K562 (cell line): ENCODE measurements at places on chromosomes 5 and 9.
A peak's percentile ranks its signal among the peaks of the same experiment; 100 is the strongest.

GRCh38 chr9:133612816-133613215 is 3.6 kb upstream of the FAM163B start:
- DNase-seq, result no peak

DNA sequence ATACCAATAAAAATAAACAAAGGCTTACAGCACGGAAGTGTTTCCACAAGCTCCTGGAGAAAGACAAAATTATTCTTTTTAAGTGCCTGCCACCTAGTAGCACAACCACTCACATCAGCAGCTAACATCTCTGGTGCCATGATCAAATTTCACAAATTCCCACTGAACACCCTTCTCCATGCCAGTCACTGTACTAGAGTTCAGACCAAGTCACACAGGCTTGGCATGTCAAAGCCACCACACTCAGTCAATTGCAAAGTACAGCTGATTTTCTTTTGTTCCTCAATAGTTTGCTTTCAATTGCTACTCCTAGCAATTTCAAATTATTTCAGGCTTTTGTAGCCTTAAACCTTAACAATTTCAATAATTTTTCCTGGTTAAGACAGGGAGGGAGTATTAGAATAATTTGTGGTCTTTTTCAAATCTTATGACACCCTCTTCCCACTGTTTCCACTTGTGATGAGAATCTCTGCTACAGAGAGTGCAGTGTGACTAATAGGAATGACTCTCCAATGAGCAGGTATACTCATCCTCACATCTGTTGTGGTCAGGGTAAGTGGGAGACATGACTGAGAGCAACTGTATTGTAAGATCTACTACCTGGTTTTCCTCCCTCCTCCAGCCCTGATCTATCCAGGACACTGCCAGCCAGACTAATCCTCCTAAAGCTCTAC is 46.2 kb downstream of the RNF145 start:
- DNase-seq, result no peak

DNA sequence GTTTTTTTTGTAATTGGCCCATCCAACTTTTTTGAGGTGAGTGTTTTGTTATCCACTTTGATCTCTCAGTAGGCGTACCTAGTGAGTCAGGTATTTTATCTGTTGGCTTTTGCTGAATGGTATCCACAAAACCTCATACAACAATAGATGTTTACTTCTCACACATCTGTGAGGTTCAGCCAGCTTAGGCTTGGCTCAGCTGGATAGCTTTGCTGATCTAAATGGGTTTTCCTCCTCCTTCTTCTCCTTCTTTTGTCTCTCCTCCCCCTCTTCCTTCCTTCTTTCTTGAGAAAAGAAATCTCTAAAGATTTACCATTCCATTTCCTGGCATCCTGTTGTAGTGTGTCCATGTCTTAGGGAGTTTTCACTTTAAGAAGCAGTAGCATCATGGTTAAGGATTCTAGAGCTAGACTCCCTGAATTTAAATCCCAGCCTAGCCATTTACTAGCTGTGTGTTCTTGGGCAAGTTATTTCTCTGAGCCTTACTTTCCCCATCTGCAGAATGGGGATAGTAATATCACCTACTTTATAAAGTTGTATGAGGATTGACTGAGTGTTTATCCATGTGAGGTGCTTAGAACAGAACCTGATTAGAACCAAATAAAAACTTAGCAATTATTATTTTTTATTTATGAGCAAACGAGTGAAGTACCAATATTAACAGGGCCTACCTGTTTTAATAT is 126.3 kb downstream of the ARHGAP26 start:
- no peak for DNase-seq

- DNase-seq, result no peak
These were observed 26.6 kb downstream of the MRPL22 start for GRCh38 chr5:154967421-154968024.

DNA sequence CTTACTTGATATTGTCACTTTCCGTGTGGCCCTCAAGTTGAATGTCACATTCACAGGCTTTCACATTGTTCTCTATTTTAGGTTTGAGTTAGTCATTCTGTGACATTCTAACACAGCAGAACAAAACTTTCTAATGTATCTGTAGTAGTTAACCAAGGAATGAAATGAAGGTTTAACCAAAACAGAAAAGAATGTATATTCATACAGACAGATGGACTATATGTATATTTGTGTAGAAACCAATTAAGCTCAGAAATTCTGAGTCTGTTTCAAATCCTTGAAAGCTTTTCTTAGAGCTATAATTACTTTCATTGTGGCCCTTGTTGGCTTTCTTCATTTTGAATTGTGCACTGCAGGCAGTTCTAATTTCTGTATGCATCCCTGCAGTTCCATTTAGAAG is 654.7 kb downstream of the LRRC70 start:
- no peak for DNase-seq

GRCh38 chr9:104280178-104280560 is 186.1 kb downstream of the SMC2 start:
- DNase-seq, result no peak

- peak; percentile 77 for DNase-seq
These were observed 18.0 kb downstream of the ATOX1 start for GRCh38 chr5:151740336-151740942.

DNA sequence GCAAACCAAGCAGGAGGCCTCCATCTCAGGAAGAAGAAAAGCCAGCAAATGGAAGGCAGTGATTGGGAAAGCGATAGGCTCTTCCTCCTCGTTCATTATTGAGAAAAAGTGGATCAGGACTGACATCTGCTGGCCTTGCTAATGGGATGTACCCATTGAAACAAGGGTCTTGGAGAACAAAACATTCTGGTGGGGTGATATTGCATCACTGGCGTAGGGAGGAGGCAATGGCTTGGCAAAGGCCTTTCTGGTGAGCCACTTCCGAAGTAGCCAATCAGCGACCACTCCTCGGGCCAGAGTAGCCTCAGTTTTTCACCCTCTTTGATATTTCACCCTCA is 86.7 kb upstream of the NFIB start:
- DNase-seq, result peak; percentile 60

DNA sequence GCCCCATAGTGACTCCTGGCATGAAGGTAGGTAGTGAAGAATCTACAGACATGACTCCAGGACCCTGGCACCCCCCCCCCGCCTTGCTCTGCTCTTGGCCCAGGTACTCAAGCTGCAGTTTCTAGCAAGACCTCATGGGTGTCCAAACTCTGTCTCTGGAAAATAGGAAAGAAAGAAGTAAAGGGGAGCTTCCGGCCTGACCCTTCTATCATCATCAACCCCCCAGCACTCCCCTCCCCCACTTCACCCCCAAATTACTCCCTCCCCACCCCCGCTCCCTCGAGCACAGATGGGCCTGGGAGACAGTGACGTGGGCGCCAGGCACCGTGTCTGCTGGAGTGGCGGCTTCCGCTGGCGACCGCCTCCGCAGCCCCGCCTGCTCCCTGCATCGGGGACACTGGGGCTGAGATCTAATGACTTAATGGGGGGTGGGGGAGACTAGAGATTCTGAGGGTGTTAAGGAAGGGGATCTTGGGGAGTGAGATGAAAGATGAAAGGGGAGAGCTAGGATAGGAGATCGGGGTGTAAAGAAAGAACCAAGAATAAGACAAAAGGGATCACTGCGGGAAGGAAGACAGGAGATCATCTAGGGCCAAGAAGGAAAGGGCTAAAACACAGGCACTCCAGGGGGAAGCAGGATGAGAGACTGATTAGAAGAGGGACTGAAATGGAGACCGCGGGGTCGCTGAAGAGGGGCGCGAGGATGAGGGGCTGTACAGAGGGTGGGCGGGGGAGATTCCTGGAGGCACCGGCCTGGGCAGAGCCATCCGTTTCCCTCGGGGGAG is 1.1 kb upstream of the DNAJB5 start:
- peak; percentile 46 for DNase-seq

- DNase-seq, result no peak
These were observed 8.0 kb upstream of the INIP start for GRCh38 chr9:112725961-112726360.

DNA sequence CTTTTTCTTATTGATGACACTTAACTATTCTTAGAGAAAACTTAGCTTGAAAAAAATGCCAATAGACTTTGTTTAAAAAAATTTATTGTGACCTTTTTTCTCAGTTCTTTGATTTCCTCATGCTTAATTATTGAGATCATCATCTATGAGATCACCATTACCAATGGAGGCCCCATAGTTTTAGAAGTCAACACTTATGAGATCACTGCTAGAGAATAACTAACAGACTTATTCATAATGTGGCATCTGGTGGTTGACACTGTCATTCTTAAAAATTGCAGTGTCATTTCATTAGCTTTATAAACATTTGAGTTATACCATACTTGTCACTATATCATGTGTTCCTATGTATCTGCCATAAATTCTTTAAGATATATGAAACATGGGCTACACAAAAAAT is 14.9 kb upstream of the FEM1C start:
- DNase-seq, result no peak

DNA sequence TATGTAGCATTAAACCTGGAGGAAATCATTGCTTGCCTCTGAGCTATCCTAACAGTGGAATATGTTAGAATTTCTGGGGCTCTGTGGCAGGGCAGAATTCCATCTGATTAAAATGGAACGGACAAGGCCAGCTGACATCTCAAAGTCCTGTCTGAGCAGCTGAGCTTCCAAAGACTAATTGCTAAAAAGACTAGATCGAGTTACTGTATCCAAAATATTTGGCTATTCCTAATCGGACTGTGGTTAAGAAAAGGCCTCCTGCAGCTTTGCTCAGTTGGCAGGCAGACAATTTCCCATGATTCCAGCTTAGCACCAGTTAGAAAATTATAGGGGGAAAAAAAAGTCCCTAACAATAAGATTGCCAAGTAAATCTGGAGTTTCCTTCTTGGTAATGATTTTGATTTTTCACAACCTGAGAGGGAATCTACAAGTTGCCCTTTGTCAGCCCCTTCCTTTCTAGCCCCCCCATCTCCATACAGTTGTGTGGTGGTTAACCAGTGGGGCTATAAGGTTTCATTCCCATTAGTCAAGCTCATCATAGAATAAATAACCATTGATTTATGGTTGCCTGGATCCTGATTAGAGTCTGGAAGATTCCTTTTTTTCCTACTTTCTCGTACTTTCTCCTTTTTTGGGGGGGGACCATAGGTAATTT is 26.4 kb downstream of the PTGR1 start:
- no peak for DNase-seq

GRCh38 chr5:108983461-108984092 is 235.9 kb downstream of the FER start:
- DNase-seq, result no peak

GRCh38 chr5:121962958-121963357 is 1.2 kb downstream of the SRFBP1 start:
- no peak for DNase-seq

- DNase-seq, result no peak
These were observed 55.7 kb upstream of the SPDL1 start for GRCh38 chr5:169527863-169528262.

DNA sequence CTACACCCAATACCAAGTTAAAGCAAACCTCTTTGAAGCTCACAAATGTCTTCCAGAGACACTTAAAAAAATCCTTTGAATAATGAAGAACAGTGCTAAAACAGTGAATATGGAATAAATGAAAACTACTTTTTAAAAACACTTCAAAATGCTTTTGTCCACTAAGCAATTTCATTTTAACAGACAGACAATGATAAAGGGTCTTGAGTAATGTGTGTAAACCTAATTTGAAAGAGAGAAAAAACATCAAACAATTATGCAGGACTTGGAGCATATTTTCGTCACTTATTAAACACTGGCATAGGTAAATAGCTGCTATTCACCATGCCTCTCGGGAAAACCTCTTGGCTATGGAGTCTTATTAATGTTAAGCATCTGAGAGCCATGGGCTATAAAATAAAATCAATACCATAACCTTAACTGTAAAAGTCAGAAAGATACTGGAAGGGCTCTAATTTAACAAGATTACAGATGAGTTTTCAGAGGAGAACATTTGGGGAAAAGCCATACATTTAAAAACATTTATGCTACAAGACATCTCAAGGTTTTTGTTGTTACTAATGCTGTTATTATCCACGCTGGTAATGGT is 177.8 kb downstream of the NFIB start:
- DNase-seq, result no peak

- no peak for DNase-seq
These were observed 20.6 kb upstream of the CYLC2 start for GRCh38 chr9:102974530-102974929.

DNA sequence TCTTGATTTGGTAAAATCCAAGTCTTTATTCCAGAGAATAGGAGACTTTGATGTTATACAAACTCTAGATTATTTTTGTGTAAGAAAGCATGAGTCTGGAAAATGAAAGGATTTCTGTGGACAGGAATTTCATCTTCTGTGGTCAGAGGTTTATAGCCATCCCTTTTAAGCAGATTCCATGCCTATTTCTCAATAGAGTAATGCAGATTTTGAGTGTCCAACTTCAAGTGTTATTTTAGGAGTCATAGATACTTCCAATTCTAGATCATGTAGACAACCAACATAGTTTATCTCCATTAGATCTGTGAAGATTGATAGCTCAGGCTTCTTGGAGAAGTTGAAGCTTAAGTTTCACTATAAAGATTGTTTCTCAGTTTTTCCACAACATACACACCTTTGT is 379.7 kb downstream of the PSAT1 start:
- DNase-seq, result no peak

- no peak for DNase-seq
These were observed 37.6 kb upstream of the SLCO6A1 start for GRCh38 chr5:102536323-102536928.

DNA sequence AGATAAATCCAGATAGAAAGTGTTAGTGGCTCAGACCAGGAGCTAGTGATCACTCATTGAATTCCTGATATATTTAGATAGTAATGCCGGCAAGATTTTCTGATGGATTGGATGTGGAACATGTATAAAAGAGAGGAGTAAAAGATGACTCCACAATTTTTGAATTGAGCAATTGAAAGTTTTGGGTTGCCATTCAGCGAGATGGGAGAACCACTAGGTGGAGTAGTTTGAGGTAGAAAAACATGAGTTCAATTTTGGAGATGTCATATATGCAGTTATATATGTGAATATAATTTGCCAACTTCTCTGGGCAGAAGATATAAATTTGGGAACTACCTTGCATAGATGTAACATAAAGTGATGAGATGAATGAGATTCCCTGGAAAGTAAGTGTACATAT is 502.5 kb upstream of the SEMA6A start:
- DNase-seq, result no peak

DNA sequence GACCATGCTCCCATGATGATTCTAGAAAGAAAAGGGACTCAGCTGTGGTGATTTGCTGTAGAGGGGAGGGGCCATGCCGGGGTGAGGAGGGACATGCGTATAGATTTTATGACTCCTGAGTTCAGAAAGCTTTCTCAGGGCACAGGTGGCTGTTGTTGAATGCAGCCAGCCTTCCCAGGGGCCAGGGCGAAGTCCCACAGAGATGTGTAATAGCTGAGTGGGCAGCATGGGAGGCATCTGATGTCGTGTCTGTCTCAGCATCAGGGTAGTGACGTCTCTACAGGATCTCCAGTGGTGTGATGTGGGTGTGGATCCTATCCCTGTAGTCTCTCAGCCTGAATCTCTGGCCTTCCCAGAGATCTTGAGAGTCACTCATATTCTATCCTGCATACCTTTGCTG is 7.8 kb upstream of the BOD1 start:
- no peak for DNase-seq

GRCh38 chr5:102911973-102912372 is 156.9 kb downstream of the PAM start:
- DNase-seq, result no peak
